ENCODE measurements at places on chromosomes 16 and 17.
A peak's percentile ranks its signal among the peaks of the same experiment; 100 is the strongest.

GRCh38 chr17:17952691-17953090 is 19.5 kb downstream of the TOM1L2 start:
- DNase-seq: no peak

GRCh38 chr16:49599281-49599680 is 225.7 kb downstream of the C16orf78 start:
- no peak for DNase-seq

GRCh38 chr17:2244545-2245525 is 58.8 kb downstream of the SMG6 start:
- DNase-seq: peak; percentile 93

- no peak for DNase-seq
Observed at GRCh38 chr16:78503602-78504001, 404.1 kb downstream of the WWOX start.

- DNase-seq: peak; percentile 53
Observed at GRCh38 chr17:74569020-74570003, 2.0 kb upstream of the CD300H start.

GRCh38 chr16:88735121-88735520 is 28.8 kb downstream of the CTU2 start:
- no peak for DNase-seq

DNA sequence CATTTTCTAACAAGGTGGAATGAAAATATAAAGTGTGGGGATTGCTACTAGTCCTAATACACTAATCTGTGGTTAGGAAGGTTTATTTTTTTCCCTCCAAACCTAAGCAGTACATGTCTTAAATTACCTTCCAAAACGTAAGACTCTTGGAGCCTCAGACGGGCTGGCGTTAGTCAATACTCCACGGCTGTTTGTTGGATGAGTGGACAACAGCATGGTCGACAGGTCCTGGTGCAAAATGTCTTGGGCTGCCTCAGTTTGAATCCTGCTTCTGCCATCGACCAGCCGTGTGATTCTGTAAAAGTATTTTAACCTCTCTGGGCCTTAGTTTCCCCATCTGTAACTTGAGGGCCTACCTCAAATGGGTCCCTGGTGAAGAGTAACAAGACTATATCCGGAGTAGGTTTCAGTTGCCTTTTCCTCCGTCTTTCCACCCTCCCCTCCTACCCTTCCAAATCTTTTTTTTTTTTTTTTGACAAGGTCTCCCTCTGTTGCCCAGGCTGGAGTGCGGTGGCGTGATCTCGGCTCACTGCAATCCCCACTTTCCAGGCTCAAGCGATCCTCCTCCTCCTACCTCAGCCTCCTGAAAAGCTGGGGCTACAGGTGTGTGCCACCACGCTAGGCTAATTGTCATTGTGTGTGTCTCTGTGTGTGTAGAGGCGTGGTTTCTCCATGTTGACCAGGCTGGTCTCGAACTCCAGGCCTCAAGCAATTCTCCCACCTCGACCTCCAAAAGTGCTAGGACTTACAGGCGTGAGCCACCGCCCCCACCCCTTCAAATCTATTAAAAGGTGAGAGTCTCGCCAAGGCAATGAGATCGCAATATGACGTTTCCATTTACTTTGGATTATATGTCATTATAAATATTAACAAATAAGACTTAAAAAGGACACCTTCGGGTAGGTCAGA is 5.8 kb downstream of the SCGB1C2 start:
- DNase-seq: peak; percentile 23

DNA sequence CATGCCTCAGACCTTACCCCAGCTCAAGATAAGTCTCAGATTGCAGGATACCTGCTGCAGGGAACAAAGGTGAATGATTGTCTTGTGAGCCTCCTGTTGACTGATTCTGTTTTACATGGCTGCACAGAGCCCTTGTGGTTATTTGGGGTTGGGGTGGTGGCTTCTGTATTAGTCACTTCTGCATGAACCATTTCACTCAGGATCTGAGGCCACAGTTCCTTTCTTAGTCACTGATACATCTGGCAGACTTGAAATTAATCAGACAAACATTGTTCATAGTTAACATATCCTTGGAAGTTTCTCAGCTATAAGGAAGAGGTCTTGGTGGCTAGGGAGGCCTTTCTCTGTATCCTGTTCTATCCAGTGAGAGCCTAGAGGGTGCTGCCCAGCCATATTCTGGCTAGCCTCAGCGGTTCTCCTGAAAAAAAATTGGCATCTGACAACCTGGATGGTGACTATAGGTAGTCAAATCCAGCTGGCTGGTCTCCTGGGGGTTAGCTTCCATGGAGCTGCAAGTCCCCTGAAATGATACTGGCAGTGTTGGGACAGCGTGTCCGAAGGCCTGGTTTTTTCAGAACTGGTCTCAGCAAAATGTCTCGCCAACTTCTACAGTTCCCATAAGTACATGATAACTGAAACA is 8.4 kb upstream of the PLK1 start:
- no peak for DNase-seq
